Renal cortical epithelial cell (primary cell): ENCODE measurements at places on chromosomes 5 and 9.

DNA sequence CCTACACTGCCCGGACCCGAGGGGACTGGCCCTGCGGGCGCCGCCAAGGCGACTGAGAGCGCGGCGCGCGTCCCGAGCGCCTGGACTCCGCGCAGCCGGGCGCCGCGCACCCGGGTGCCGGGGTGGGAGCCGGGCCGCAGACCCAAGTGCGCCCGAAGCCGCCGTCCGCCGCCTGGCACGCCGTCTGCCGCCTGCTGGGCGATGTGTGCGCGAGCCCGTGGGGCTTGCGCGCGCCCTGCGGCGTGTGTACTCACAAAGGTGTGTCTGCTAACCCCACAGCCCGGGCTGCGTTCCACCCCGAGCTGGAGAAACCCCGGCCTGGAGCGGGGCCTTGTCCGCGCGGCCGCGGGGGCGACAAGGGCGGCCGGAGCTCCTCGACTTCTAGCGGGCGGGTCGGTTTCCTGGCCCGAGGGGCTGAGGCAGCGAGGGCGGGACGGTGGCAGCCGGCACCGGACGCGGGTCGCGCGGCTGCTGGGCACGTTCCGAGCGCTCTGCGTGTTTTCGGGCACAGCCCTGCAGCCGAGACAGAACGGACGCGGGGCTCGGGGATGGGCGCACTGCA lies 1.1 kb upstream of the ZSWIM6 start:
- peak; percentile 57 for DNase-seq

DNA sequence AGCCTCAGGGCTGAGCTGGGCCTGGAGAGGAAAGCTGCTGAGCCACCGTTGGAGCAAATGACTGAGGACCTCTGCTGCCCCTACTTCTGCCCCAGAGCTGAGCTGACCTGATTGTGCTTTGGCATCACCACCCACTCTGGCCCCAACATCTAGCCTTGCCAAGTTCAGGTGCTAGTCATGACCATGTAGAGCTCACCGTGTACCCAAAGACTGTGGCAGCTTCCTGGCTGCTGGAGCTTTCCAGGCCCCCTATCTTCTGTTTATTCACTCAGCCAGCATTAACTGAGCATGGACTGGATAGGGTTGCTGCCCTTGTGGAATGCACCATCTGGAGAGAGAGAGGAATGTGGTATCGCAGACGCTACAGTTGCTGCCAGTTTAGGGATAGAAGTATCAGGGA lies 49.1 kb downstream of the JADE2 start:
- peak; percentile 33 for DNase-seq

DNA sequence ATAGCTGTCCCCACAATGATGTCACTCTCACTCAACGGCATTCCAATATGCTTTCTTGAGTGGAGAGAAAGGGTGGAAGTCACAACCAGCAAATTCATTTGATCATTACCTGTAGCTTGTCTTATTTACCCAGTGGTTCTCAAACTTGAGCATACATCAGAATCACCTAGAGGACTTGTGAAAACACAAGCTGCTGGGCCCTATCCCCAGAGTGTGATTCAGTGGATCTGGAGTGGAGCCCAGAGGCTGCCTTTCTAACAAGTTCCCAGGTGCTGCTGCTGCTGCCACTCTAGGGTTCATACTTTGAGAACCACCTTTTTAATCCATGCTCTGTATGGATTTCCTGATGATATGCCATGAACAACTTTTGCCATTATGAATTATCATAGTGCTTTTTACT lies 94.7 kb downstream of the KLHL3 start:
- DNase-seq = peak; percentile 59

- no peak for DNase-seq
Measured at GRCh38 chr5:91500758-91501157, 117.6 kb upstream of the ARRDC3 start.

GRCh38 chr5:58444805-58445204 lies 15.1 kb downstream of the PLK2 start:
- no peak for DNase-seq

DNA sequence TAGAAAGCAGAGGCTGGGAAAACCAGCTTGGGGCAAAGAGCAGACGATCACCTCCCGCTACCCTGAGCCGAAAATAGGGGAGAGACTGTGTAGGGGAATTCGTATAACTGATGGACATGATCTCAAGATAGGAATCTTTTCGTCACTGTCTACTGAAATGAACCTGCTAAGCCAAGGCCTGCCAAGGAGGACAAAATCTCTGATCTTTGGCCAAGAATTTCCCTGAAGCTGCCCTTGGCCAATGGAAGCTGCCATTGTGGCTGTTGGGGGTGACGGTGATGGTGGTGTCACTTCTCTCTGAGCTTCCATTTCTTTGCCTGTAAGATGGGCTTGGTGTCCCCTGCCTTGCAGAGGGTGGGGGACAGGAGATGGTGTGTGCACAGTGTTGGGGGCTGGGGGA lies 3.3 kb upstream of the PTGES start:
- DNase-seq = no peak

GRCh38 chr9:113409883-113410206 lies 630 bp downstream of the POLE3 start:
- DNase-seq = no peak

- peak; percentile 54 for DNase-seq
Measured at GRCh38 chr9:136283291-136284235, 20.3 kb downstream of the CCDC187 start.

DNA sequence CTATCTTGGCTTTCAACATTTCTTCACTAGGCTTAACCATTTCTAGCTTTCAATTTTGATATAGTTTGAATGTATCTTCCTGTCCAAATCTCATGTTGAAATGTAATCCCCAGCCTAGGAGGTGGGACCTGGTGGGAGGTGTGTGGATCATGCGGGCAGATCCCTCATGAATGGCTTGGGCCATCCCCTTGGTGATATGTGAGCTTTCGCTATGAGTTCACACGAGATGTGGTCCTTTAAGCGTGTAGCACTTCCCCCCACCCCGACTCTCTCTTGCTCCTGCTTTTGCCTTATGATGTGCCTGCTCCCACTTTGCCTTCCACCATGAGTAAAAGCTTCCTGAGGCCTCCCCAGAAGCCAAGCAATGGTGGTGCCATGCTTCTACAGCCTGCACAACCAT lies 40.6 kb downstream of the PHAX start:
- DNase-seq = no peak

- no peak for DNase-seq
Measured at GRCh38 chr5:61333954-61334867, 2.2 kb downstream of the ZSWIM6 start.

DNA sequence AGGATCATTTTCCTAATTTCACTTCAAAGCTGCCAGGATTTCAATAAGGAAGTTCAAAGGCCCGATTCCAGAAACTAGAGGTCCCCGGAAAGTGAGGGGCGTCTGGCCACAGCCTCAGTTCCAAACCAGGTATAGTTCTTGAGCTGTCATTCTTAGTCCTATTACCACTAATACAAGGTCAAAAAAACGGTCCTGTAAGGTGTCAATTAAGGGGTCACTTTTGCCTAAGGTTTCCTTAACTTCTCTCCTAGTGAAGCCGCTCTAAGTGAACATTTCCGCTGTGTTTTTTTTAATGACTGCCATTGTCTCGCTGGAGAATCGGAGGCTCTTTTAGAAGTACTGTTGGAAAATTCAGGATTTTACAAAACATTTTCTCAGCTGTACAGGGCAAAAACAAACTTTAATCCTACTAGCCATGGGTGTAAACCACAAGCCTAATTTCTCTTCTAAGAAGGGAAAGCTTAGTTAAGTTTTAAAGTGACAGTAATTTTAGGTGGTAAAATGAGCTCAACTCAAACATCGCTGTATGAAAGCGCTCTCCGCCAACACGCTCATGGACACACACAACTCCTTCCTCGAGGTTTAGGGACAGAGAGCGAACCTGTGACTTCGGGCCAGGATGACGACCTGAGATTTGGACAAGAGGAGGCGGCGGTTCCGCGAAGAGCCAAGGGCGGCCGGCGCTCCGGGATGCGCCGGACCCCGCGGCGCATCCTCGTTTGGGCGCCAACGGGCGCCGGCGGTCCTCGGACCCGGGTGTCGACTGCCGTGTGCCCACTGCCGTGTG lies 76.7 kb upstream of the IFNE start:
- DNase-seq = no peak

GRCh38 chr9:91071184-91071990 lies 269.8 kb downstream of the SYK start:
- DNase-seq = peak; percentile 91

GRCh38 chr9:116594547-116594946 lies 92.6 kb upstream of the TRIM32 start:
- DNase-seq = peak; percentile 89

- no peak for DNase-seq
Measured at GRCh38 chr5:75519761-75520160, 8.1 kb downstream of the POLK start.

- no peak for DNase-seq
Measured at GRCh38 chr5:14331386-14331781, 188.2 kb downstream of the TRIO start.

GRCh38 chr9:95834281-95834907 lies 41.1 kb upstream of the ERCC6L2 start:
- DNase-seq = no peak

- DNase-seq = no peak
Measured at GRCh38 chr5:90569084-90569483, 10.5 kb downstream of the ADGRV1 start.

DNA sequence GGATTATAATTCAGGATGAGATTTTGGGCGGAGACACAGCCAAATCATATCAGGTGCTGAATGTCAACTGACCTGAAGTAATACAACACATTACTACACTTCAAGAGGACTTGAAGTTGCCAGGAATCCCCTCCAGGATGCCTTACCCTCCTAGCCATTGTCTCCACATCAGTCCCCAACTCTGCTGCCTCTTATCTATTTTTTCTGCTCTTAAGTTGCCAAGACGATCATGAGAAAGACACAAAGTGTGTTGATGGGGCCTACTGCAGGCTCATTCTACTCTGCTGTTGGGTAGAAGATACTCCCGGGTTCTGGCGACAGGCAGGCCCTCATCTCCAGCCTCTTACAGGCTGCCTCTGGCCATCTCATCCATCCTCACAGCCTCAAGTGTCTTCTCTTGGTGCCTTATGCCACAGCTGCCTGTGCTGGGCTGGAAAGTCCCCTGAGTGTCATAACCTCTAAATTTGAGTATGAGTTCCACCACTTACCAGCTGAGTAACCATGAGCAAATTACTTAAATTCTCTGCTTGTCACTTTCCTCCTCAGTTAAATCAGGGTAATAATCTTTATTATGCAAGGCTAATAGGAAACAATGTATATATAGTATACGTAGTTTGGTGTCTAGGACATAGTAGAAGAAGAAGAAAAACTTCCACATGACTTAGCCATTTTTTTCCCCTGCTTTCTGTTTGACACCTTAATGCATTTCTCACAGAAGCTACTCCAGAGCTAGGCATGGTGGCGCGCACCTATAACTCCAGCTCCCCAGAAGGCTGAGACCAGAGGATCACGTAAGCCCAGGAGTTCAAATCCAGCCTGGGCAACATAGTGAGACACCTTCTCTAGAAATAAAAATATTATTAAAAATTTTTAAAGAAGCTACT lies 73.0 kb upstream of the SNX2 start:
- no peak for DNase-seq

GRCh38 chr5:56433039-56433617 lies 200.0 kb upstream of the ANKRD55 start:
- DNase-seq = no peak

DNA sequence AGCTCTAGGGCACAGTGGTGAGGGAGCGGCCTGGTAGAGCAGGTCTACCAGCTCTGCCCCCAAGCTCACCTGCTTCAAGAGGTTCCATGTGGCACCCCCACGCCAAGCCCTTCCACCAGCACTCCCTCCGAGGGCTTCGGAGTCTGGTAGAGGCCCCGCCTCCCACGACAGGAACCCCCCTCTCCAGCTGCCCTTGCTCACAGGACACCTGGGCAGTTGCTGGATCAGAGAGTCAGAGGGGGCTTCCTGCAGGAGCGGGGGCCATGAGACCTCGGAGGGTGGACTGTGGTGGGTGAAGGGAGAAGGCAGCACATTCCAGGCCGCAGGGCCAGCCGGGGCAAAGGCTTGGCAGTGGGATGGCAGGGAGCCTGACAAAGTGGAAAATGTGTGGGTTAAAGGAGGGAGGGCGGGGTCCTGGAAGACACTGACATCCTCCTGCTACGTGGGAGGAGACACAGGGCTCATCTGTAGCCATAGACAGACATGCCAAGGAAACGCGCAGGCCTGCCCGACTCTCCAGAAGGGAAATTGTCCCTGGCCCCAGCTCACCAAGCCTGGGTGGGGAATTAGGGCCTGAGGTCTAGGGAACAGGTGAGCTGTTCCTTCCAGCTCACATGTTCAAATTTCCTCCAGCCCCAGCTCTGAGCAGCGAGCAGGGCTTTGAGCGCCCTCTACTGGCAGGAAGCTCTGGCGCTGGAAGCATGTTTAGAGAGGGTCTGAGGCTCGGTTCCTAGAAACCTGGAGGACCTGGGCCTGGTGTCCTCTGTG lies 74.2 kb downstream of the NTNG2 start:
- DNase-seq = peak; percentile 40

DNA sequence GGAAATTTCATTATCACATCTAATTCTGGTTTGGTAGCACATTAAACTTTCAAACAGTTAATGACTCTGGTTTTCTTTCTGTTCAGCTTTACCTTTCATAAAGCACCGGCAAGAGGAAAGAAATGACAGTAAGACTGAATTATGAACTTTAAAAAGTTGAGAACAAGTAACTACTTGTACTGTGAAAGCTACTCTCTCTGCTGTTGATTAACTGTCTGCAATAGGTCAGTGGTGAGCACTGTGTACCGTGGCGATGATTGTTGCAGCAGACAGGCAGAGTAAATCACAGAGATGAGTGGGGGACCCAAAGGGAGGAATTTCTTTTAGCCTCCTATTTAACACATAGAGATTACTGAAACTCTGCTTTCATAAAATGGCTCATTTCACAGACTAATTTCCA lies 74.0 kb upstream of the MEF2C start:
- DNase-seq = no peak

GRCh38 chr9:124133727-124134126 lies 122.2 kb downstream of the LHX2 start:
- DNase-seq = peak; percentile 40

DNA sequence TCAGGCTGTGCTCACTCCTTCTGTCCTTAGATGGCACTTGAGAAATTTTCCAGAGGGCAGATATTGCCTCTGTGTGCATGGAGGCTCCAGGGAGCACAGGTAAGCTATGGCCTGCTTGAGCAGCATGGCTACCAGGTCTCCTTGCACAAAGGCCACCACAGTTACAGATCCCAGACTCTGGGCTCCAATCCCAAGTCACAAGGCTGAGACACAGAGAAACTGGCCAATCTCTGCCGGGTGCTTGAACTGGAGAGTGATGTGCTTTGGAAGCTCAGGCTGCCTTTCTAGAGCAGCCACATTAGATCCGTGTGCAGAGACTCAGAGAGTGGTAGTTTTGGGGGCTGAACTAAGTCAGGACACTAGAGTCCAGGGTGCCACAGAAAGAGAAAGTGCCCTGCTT lies 145.7 kb downstream of the SEMA6A start:
- DNase-seq = no peak
